ENCODE measurements at places on chromosomes 1 and 21.

DNA sequence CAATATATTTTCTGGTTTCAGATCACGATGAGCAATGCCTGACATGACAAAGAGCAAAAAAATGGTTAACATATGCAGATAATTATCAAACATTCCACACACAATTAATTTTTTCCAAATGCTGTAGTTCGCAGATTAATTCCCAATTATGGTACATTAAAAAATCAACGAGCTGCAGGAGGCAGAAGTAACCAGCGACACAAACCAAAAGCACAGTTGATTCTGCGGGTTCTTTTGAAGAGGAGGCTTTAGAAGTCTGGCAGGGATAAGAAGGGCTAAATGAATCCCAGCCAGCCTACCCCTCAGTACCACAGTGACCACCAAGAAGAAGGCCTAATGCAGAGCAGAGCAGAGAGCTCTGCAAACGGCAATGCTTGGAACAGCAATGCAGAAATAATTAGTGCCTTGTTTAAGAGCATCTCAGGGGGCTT lies 17.0 kb upstream of the KNCN start:
- no peak for DNase-seq

DNA sequence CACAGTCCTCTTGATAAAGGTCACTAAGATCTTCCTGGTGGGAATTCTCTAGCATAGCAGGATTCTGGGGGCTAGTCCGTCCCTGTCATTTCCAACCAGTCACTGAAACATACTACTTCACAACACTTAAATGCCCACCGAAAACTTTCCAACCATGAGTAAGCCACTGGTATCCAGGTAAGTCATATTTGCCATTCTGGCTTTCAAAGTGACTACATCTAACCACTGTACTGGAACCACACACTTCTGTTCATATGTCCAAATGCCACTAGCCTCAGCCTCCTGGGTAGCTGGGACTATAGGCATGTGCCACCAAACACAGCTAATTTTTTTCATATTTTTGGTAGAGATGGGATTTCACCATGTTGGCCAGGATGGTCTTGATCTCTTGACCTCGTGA lies 64.3 kb upstream of the VANGL1 start:
- DNase-seq: no peak

- DNase-seq: no peak
Measured at GRCh38 chr1:218546314-218546713, 201.2 kb downstream of the TGFB2 start.

DNA sequence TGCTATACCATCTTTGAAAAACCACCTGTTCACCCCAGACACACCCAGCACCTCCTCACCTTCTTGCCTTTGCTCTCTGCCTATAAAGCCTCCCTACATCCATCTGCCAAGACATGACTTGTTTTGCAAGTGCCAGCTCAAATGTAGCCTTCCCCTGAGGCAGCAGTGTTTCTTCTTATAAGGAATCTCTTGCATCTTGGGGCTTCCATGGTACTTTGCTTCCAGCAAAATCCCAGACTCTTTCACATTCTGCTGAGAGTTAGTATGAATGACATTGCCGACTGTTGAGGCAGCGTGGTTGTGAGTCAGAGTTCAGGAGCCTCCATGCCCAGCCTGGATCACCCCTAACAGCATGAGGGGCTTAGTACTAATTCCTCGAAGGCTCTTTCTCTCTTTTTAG lies 217.4 kb upstream of the RUNX1 start:
- no peak for DNase-seq

- DNase-seq: no peak
Measured at GRCh38 chr1:94321662-94322061, 84.3 kb upstream of the ARHGAP29 start.

GRCh38 chr1:34140011-34140676 lies 24.9 kb downstream of the CSMD2 start:
- DNase-seq: no peak

GRCh38 chr1:23202263-23202749 lies 15.0 kb downstream of the HTR1D start:
- DNase-seq: no peak

DNA sequence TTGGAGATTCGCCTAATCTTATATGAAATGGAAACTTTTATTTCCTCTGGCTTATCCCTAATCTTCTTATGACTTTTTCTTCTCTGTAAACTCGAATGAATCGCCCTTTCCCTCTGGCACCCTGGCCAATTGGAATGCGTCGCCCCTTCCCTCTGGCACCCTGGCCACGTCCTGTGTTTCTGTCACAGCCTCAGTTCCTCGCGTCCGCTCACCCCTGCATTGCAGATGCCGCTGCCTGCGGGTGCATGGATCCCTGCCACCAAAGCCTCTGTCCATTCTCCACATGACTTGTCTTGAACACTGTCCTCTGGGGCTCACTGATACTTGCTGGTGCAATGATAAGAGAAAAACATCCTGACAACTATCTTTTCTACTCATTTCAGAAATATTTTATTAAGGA lies 104.6 kb downstream of the ADARB1 start:
- no peak for DNase-seq

DNA sequence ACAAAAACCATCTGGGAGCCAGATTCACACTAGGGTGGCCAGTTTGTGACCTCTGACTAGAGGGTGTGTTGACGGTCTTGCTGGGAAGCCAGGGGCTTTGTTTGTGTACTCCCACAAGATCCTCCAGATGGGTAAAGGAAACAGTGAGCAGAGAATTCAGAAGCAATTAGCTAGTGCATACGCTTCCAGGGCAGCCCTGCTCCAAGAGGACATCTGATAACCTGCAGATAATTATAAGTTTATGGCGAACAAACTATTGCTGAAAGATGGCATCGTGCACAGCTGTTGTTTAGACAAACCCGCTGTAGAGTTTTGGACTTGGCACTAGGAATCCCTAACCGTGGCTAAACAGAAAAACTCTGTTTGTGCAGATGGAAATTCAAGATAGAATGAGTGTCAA lies 326.4 kb downstream of the TGFB2 start:
- no peak for DNase-seq

GRCh38 chr1:12636098-12636950 lies 7.6 kb upstream of the AADACL4 start:
- DNase-seq: no peak

DNA sequence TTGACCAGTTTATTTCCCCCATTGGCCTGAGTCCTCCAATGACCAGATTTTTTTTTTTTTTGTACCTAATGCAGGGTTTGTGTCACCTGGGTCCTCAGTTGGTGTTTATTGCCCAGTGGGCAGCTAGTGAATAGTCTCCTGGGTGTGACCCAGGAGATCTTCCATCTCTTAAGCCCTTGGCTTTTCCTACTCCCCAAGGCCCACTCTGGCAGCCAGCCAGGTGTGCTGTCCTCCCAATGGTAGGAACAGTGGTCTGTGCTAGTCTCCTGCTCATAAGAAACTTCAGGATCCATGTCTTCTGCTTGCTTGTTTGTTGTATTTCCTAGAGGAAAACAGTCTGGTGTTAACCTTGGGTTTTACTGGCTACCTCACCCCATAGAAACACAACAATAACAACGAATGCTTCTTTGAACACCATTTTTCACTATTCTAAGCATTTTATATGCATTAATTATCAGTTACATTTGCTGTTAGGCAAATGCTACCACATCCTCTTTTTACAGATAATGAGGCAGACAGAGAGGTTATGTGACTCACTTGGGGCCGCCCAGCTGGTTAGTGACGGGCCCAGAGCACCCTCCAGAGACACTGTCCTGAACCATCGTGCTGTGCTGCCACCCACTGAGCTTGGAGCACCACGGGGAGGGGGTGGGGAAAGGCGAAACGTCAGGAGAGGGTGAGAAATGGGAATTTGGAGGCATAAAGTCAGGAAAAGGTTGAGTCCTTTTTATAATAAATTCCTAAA lies 107.5 kb downstream of the HIVEP3 start:
- peak; percentile 66 for DNase-seq

GRCh38 chr1:154758346-154758745 lies 111.7 kb downstream of the KCNN3 start:
- DNase-seq: no peak

GRCh38 chr1:59258412-59259032 lies 38.4 kb upstream of the FGGY start:
- DNase-seq: no peak

- no peak for DNase-seq
Measured at GRCh38 chr1:154876842-154877369, 6.8 kb upstream of the KCNN3 start.

DNA sequence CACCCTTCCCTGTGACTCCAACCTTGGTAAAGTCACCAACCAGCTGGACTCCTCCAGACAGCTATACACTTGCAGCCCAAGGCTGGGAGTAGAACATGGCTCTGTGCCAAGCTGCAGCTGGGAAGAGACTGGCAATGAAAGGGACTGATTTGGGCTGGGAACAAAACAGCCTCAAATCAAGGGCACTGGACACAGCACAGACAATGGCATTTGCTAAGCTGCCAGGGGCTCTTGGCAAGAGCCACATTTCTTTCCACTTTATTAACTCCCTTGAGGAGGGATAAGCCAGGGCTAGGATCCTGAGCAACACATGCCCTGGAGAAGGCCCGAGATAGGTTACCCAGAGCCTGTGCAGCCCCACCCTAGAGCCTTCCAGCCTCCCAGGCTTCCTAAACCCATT lies 12.0 kb downstream of the SYT11 start:
- no peak for DNase-seq

- DNase-seq: no peak
Measured at GRCh38 chr1:119079881-119080280, 60.6 kb downstream of the WARS2 start.

- no peak for DNase-seq
Measured at GRCh38 chr1:93707956-93708355, 26.3 kb upstream of the BCAR3 start.

DNA sequence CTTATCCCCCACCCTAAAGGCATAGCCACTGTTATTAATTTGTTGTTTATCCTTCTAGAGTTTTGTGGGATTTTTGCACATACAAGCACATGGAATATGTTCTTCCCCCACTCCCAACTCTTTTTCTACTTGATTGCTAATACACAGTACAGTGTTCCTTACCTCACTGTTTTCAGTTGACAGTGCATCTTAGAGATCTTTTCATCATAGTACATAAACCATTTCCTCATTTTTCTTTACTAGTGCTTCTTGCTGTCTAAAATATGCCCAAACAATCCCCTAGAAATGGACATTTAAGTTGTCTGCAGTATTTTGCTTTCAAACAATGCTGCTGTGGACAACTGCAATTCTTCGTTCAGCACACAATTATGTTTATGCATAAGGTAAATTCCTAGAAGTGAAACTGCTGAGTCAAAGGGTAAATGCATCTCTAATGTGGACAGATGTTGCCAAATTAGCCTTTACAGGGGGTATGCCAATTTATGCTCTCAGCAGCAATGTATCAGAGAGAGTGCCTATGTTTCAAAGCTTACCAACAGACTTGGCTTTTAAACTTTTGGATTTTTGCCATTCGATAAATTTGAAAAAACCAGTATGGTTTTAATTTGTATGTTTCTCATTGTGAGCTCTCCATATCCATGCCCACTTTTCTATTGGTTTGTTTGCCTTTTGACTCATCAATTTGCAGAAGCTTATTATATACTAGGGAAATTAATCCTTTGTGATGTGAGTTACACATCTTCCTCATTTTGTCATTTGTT lies 132.6 kb downstream of the MRPS6 start:
- no peak for DNase-seq

- DNase-seq: no peak
Measured at GRCh38 chr1:35178295-35178695, 14.7 kb downstream of the SFPQ start.

GRCh38 chr21:36350282-36350910 lies 30.4 kb downstream of the MORC3 start:
- DNase-seq: no peak

DNA sequence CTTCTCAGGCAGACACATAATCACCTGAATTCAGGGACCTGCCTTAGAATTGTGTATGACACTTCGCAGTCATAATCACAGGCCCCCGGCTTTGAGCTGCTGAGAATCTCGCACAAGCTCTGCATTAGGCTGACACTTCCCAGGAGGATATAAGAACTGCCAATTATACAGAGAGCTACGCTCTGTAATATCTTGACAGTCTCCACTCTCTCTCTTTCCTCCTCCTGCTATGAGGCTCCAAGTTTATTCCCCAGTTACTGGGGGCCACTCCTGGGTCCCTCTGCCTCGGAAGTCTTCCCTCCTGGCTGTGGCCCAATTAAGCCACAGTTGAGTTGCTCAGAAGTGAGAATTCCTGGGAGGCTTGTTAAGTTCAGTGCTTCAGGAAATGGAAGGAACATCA lies 42.7 kb downstream of the EBNA1BP2 start:
- DNase-seq: no peak

DNA sequence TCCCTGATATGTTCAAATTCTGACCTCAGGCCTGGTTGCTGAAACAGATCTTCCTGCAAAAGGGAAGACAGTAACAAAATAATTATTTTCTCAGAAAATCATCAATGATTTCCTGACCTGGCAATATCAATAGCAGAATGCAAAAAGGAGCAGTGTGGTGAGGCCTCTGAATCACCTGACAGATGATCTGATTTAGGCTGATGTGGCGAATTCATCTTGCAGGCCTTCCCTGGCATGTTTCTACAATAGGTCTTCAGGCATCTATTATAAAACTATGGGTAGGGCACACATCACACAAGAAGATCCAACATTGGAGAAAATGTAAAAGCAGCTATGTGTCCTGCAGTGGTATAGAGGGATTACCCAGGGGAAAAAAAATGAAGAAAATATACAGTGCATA lies 7.1 kb upstream of the MTF1 start:
- no peak for DNase-seq

GRCh38 chr1:115753830-115754229 lies 14.7 kb downstream of the CASQ2 start:
- DNase-seq: no peak

- no peak for DNase-seq
Measured at GRCh38 chr1:230542054-230542453, 100.2 kb upstream of the COG2 start.

DNA sequence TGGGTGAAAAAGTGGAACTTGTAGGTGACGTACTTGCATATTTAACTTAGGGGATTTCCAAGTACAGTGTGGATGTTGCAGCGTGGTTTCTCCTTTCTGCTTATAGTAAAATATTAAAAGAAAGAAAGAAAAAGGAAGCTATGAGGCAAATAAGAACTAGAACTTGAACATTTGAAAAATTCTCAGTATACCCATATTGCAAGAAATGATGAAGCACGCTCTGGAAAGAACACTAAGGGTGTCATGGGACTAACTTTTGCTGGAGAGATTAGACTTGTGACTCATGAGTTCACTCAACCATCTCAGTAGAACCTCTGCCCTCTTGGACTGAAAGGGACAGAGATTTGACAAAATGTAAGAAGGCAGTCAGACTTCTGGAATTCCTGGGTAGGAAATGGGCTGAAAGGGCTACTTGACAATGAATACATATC lies 704.5 kb upstream of the ADGRL4 start:
- DNase-seq: no peak

DNA sequence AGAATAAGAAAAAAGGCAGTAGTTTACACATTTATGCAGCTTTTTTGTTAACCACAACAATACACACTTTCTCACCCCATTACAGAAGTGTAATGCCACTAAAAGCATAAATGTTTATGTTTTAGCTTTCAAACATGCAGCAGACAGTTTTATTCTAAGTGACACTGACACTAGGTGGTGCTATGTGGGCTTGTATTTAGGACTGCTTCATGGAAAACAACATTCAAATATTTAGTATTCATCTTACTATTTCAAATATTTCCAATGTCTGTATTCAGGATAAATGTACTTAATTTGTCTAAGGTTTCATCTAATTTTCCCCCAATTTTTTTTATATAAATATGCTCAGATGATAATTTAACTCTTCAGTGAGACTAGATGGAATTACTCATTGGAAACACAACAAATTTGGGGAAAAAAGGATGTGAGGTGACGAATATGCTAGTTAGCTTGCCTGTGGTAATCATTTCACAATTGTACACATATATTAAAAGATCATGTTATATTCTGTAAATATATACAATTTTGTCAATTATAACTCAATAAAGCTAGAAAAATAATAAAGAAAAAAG lies 71.4 kb downstream of the USP1 start:
- DNase-seq: no peak
